ENCODE measurements at places on chromosomes 3 and 15.
A peak's percentile ranks its signal among the peaks of the same experiment; 100 is the strongest.

DNA sequence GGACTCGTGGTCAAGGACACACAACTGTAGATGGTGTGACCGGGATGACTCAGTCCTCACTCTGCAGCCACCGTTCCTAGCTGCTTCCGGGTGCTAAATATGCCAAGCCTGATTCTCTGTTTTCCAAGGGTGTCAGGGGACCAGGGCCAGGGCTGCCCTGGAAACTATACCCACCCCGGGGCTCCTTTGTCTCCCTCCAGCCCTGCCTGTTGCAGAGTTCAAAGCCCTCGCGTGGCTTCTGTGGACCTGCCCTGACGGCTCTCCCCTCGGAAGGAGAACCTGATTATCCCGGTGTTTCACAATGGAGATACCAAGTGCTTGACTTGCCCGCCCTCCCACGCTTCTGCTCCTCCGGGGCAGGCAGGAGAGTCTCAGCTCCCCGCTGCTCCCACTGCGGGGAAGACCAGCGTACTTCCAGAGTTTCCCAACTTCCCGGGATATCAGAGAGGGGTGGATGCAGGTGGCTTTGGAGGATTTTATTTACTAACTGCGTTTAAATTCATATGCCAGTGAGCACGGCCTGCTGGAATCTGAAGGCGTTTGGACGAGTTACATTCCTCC is 125.0 kb downstream of the ASB7 start:
- no peak for DNase-seq

GRCh38 chr15:92586383-92586942 is 69.1 kb downstream of the FAM174B start:
- DNase-seq = no peak

GRCh38 chr3:174931473-174932353 is 72.6 kb downstream of the NAALADL2 start:
- DNase-seq = peak; percentile 33

- no peak for DNase-seq
Measured at GRCh38 chr3:47852604-47853602, 50.0 kb downstream of the DHX30 start.

DNA sequence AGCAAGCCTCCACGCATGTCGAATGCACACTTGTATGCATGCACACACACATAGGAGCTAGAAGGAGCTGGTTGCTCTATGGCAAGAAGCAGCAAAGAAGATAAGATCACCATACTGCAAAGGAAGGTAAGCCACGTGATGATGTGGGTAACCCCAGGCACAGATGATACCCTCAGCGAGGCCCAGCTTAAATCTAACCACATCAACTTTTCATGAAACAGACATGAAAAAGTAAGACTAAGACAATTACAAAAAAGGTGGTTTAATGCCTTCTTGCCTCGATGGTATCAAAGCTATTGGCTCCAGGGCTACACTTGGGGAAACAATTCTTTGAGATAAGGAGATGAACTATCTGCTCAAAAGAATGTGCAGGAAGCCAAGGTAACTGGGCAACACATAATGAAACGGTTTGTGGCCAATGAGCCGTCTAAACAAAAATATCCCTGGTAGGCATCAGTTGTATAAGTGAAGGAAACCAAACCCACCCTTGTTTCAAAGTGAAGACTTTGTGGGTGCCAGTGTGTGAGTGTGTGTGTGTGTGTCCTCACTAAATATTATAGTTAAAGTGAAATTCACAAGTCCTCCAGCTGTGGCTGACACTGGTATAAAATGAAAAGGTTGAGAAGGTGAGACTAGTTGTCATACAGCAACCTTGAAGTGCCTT is 365.7 kb upstream of the ICE2 start:
- no peak for DNase-seq

DNA sequence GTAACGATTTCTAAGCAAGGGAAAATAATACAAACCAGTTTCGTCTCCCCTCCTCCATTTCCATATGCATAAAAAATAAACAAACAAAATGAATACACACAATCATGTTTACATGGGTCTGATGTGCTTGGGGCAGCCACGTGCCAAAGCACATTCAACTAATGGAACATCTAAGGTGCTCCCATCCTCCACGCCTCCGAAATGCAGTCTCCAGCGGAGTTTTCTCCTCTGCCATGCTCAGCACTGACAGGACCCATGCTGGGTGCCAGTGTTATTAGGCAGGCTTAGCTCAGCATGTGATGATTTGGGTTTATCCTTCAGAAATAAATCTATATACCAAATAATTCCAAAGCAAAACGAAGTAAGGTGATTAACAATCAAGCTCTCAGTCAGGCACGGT is 337.3 kb upstream of the ATP10A start:
- no peak for DNase-seq

- DNase-seq = no peak
Measured at GRCh38 chr3:174777813-174778212, 81.3 kb upstream of the NAALADL2 start.

- peak; percentile 29 for DNase-seq
Measured at GRCh38 chr3:143267989-143268388, 148.4 kb downstream of the CHST2 start.
